ENCODE measurements at places on chromosomes 13 and 19.

- DNase-seq = no peak
Measured at GRCh38 chr13:74101436-74101835, 32.8 kb downstream of the KLF12 start.

GRCh38 chr13:22110368-22110767 lies 439.5 kb downstream of the FGF9 start:
- DNase-seq = no peak

GRCh38 chr19:18414504-18415177 lies 4.6 kb upstream of the SSBP4 start:
- DNase-seq = peak; percentile 40

DNA sequence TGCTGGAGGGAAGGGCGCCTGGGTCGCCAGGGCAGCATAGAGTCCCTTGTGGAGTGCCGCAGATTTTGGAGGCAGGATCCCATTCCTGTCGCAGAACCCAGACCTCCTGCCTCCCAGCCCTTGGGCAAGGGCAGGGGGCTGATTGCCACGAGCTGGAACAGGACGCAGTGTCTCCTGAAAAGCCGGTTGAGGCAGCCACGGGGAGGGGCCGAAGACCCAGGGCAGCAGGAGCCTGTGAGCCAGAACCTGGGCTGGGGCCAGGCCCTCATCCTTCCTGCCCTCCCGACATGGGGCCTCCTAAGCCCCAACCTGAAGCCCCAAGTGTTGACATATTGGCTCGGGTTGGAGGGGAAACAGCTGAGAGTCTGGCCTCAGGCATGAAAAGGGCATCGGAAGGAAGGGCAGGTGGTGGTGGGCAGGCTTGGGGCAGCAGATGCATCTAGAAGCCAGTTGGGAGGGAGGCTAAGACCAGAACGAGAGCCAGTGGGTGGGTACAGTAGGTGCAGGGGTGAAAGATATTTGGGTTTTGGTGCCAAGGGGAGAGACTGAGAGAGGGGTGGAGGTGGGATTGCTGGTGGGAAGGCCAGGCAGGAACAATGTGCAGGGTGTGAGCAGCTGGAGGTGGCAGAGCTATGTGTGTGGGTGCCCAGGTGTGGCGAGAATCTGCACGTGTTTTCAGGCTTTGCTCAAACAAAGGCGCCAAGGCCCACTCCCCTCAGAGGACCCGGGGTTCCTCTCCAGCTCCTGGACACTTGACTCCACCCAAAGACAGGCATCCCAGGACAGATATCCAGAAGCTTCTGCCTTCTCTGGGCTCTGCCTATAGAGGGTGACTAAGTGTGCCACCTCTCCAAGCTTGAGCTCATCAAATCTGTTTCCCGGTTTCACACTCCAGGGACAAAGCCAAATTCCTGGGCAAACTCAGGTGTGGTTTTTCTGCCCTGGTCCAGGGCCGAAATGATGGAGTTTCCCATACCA lies 1.4 kb upstream of the SBSN start:
- no peak for DNase-seq

DNA sequence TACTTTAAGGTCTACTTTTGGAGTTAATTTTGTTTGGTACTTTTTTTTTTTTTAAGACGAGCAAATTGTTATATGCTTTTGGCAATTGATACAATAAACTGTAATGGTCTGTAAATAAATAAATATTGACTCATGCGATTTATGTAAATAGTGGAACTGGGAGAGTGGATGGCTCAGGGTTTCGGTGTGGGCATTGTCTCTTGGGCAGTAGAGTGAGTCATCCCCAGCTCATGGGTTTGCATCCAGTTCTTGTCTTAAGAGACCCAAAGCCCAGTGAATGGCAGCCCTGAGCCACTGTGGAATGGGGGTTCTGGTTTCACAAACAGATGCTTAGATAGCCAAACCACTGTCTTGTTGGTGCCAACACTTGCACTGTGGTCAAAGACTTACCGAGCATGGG lies 33.0 kb downstream of the FGF9 start:
- no peak for DNase-seq

All from hematopoietic multipotent progenitor cell (in vitro differentiated cells).